ENCODE measurements at places on chromosomes 7 and 10.

GRCh38 chr7:38222481-38223096, 44.5 kb downstream of the STARD3NL start:
- DNase-seq, result no peak

- DNase-seq, result no peak
These were observed 2.0 kb downstream of the ANLN start for GRCh38 chr7:36391436-36392198.

DNA sequence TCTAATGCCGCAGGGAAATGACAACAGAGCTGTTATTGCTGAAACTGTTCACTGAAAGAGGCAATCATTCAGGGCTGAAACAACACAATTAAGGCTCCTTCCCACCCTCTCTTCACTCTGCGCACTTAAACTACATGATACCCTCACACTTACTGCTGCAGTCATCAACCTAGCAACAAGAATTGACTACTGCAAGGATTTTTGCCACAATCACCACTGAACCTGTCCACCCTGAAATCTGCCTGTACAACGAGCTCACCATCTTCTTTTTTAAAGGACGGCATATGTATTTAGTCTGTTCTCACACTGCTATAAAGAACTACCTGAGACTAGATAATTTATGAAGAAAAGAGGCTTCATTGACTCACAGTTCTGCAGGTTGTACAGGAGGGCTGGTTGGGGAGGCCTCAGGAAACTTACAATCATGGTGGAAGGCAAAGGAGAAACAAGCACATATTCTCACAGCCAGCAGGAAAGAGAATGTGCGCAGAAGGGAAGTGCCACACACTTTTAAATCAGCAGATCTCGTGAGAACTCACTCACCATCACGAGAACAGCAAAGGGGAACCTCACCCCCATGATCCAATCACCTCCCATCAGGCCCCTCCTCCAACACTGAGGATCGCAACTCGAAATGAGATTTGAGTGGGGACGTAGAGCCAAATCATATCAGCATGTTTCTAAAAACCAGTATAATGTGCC, 131.7 kb downstream of the SORCS1 start:
- DNase-seq, result no peak

DNA sequence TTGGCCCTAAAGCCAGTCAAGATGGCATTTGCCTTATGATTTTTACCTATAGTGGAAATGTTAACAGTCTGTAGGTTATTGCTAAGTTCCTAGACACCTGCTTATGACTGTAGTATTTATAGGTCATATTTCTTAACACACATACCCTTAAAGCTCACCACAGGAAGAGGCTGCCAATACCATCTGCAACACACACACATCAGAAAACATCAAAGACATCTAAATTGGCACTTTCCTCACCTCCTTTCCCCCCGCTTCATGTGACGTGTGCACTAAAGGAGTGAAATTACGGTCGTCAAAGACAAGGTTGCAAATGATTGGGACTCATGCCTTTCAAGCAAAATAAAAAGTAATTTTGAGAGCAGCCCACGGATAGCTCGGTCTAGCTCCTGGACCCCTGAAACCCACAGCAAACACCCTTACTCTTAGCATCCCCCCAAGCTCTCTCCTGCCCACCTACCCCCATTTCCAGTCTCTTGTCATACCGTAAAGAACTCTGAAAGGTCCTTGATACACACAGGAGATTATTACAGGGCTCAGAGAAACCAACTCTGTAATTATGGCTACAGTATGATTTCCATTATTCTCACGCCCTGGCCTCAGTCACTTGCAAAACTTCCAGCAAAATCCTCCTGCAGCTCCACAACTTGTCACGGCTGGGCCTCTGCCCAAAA, 90.5 kb downstream of the PLXNA4 start:
- no peak for DNase-seq

- DNase-seq, result no peak
These were observed 35.4 kb upstream of the ZNF107 start for GRCh38 chr7:64630496-64630895.

GRCh38 chr7:45973725-45974532, 52.9 kb upstream of the IGFBP3 start:
- peak; percentile 59 for DNase-seq

DNA sequence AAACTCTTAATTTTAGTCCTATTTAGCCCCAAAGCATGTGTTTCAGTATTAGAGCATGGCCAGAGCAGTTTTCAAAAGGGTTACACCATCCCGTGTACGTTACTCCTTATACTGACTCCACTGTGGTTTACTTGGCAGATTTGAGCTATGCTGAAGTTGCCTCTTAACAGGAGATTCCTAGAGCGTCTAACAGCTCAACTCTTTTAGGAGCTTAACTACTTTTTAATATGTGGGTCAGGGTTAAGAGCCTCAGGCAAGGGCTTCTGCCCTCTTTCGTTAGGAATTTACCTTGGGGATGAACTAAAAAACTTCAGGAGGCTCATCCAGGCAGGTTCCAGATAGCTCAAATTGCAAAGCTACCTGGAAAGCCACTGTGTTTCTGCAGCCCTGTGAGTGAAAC, 674.8 kb upstream of the C7orf33 start:
- DNase-seq, result no peak

- DNase-seq, result no peak
These were observed 94.8 kb downstream of the NSUN6 start for GRCh38 chr10:18556522-18557147.

DNA sequence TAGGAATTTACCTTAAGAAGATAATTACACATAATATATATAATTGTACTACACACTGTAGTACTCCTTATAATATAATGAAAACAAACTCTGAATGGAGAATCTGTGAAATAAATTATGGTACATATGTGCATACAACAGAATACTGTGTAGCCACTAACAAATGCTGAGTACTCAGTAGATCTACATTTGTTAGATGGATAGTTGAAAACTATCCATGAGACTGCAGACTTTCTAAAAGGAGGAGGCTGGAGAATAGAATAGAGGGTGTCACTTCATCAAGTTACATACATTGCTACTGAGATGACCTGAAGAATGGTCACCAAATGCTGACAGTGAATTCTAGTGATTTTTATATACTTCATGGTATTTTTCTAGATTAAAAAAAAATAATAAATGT, 68.7 kb upstream of the OGDHL start:
- DNase-seq, result no peak

DNA sequence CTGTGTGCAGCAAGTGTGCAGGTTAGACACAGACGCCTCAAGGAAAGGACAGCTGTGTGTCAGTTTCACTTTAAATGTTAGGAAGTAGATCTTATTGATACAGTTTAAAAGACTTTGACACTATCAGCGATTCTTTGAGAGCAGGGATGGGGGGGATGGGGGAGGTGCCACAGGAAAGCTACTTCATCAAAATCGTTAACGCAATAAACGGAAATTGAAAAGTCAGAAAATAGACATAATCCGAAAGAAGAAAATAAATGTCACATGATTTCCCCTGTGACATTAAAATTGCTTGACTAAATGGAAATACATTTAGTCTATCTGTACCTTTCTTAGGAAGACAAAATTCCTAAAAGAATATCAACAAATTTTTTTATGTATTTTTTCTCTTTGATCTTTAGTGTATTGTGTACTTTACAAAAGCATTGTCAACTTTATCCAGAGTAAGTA, 476 bp upstream of the ZNF33B start:
- no peak for DNase-seq

DNA sequence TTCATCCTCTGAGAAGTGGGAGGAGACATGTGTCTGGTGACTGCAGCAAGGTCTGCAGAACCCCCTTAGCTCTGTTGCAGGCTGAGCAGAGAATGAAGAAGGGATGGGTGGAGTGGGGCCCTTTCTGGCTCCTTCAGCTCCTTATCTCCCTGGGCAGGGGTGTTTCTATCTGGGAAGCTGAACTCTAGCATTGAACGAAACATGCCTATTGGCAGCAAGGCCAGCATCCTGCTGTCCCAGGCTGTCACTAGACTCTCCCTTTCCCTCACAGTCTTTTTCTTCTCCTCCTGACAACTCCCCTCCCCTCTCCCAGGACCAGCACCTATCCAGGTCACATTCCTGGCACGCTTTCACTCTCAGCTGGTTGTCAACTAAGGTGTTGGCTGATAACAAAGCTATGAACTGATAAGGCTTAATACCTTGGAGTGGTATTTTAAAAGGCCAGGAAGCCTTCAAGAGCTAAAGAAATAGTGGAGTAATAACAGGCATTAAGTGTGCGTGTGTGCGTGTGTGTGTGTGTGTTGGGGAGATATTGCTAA, 128.8 kb upstream of the FZD8 start:
- no peak for DNase-seq

GRCh38 chr7:112067200-112067599, 139.0 kb downstream of the DOCK4 start:
- DNase-seq, result no peak

- no peak for DNase-seq
These were observed 30.2 kb downstream of the WDR86 start for GRCh38 chr7:151379534-151380198.

DNA sequence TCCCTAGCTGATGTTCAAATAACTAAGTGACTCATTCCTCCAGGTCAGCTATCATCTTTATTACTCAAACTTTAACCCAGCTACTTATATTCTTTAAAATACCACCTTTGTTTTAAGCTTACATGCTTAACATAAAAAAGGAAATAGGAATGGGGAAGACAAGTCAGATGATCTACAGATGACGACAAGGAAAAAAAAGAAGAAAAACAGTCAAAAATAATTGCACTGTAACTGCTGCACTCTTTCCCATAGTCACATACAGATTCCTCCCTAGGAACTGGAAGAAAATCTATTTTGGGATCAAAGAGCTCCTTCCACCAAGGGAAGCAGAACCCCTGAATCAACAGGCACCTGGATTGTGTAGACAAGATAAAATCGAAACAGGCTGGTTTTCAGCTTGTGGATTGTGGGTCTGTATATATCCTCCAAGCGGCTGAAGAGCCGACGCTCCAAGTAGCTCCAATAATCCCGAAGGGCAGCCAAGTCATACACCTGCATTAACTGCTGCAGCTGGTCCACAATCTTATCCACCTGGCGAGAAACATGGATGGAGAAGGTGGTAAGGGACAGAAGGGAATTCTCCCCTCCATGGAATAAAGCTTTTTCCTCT, 2.0 kb downstream of the WDR91 start:
- DNase-seq, result no peak

GRCh38 chr7:23208316-23208715, 26.5 kb downstream of the NUP42 start:
- no peak for DNase-seq

GRCh38 chr7:26038201-26038990, 113.6 kb upstream of the NFE2L3 start:
- DNase-seq, result no peak

DNA sequence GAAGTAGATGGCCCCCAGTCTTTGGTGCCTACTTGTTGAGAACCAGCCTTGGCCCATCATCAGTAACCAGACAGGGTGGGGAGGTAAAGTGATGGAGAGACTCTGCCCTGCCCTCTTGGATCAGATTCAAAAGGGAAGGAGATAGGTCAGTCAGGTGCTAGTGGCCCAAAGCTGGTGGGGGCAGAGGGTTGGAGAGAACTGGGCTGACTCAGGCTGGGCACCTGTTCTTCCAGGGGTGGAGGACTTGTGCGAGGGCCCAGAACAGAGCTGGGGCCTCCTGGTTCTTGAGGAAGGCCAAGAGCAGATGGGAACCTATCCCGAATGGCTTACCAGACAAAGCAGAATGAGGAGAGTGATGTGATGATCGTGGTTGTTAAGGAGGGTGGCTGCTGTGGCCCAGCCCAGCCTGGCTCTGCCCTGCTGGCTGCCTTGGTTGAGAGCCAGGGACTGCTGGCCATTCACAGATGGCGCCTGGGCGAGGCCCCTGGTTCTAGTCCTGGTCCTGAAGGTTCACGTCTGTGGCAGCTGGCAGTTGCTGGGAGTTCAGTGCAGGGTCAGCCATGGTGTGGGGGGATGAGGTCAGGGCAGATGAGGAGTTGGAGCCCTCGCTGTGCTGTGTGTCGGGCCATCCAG, 36.6 kb downstream of the PALD1 start:
- DNase-seq, result no peak

- no peak for DNase-seq
These were observed 126.5 kb downstream of the CUBN start for GRCh38 chr10:17003151-17003550.

DNA sequence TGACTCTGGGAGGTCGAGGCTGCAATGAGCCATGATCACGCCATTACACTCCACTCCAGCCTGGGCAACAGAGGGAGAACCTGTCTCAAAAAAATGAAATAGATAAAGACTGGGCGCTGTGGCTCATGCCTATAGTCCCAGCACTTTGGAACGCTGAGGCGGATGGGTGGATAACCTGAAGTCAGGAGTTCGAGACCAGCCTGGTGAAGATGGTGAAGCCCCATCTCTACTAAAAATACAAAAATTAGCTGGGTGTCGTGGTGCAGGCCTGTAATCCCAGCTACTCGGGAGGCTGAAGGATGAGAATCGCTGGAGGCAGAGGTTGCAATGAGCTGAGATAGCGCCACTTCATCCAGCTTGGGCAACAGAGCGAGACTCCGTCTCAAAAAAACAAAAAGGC, 1.1 kb upstream of the DDX21 start:
- no peak for DNase-seq

DNA sequence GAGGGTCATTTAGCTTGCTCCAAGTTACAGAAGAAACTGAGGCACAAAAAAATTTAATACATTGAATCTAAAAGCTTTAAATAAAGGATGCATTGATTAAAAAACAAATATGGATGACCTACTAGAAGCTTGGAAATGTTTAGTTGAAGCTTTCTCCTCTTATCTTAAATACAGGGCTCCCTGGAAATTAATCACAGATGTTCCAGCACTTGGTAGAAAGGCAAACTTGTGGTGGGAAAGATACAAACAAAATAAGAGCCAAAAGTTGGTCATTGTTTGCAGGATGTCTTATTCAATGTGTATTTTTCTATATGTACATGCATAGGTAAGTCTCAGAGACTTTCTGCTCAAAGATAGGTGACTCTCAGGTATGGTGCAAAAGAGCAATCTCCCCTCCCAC, 40.7 kb upstream of the LYZL1 start:
- no peak for DNase-seq

GRCh38 chr10:63227207-63227895, 94.2 kb downstream of the NRBF2 start:
- no peak for DNase-seq

GRCh38 chr10:31242902-31243301, 76.1 kb upstream of the ZEB1 start:
- DNase-seq, result no peak

GRCh38 chr7:19121977-19122588, 4.6 kb upstream of the TWIST1 start:
- no peak for DNase-seq

GRCh38 chr7:7576344-7576743, 9.7 kb downstream of the MIOS start:
- no peak for DNase-seq

DNA sequence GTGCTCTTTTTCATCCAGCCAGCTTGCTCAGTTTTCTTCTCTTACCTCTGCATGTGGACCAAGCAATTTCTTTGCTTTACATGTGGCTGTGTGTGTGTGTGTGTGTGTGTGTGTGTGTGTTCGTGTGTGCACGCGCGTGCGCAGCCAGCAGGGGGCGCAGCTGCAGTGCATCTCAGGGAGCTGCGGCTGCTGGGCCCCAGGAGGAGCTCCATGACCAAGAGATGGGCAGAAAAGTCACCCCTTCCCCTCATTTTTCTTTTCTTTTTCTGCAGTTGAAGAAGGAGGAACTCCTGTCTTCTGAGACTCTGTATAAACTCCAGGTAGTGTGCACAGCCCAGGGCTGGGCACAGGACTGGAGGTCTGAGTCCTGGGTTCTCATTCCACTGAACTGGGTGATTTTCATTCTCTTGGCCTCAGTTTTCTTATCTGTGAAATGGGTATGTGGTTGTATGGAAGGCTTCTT, 41.8 kb downstream of the BLNK start:
- DNase-seq, result no peak

GRCh38 chr7:50834031-50834535, 51.4 kb upstream of the GRB10 start:
- no peak for DNase-seq

All from amygdala (tissue), 56 donors.